Right cardiac atrium (tissue), 5 donors: ENCODE measurements at places on chromosomes 4 and X.

GRCh38 chr4:113433536-113434246 lies 327.8 kb downstream of the CAMK2D start:
- no peak for DNase-seq

GRCh38 chr4:6032249-6033244 lies 14.3 kb upstream of the C4orf50 start:
- no peak for DNase-seq

- no peak for DNase-seq
These were observed 169.9 kb upstream of the NDP start for GRCh38 chrX:44143061-44143602.

- DNase-seq = no peak
These were observed 69.8 kb upstream of the SMARCA5 start for GRCh38 chr4:143443728-143444127.

DNA sequence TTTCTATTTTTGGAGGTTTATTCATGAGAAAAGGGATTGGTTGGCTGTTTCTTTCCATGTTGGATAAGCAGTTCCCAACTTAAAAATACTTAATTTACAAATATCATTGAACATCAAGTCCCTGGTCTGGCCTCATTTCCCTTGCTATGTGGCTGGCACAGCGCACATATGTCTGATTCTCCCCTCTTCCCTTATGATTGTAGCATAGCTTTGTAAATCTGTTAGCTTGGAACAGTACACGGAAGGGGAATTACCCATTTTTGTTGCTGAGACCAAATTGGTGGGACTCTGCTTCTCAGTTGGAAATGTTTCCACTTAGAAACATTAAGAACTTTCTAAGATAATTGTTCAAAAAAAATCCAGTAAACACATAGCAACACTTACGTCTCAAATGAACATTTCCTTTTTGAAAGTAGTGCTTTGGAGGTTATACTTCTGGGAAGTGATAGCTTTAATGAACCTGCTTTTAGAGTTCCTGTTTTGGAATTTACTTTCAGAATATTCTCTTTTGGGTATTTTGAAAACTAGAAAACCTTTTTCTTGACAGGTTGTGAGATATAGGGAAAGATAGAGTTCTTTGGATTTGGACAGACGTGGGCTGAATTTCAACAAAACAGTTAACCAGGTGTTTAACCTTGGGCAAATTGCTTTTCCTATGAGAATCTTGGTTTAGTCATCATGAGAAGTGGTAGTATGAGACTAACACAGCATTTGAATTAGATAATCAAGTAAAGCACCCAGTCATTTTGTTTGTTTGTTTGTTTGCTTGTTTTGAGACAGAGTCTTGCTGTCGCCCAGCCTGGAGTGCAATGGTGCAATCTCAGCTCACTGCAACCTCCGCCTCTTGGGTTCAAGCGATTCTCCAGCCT lies 47.3 kb downstream of the STIM2 start:
- DNase-seq = no peak

GRCh38 chrX:1281521-1281920 lies 12.9 kb downstream of the CSF2RA start:
- no peak for DNase-seq

GRCh38 chrX:307261-308111 lies 11.1 kb downstream of the GTPBP6 start:
- no peak for DNase-seq

DNA sequence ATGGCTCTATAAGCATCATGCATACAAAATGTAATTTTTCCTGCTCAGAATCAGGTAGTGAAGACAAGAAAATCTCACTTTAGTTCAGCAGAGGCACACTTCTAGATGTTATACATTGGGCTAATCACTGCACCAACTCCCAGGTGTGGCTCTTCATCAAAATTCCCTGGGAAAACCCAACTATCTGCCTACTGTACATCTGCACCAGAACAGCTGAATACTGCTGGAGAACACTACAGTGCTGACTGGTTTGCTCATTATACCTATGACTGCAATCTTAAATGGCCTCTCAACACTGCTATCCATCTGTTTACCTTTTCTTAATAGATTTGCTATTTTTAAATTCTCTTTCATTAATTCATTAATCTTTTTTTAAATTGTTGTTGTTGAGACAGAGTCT lies 92.0 kb downstream of the UGT8 start:
- DNase-seq = no peak

- DNase-seq = no peak
These were observed 51.9 kb downstream of the EFHC2 start for GRCh38 chrX:44291468-44292092.

GRCh38 chr4:113383111-113383785 lies 333.8 kb downstream of the ANK2 start:
- DNase-seq = no peak

- DNase-seq = no peak
These were observed 113.0 kb upstream of the PRDX4 start for GRCh38 chrX:23554304-23554703.

DNA sequence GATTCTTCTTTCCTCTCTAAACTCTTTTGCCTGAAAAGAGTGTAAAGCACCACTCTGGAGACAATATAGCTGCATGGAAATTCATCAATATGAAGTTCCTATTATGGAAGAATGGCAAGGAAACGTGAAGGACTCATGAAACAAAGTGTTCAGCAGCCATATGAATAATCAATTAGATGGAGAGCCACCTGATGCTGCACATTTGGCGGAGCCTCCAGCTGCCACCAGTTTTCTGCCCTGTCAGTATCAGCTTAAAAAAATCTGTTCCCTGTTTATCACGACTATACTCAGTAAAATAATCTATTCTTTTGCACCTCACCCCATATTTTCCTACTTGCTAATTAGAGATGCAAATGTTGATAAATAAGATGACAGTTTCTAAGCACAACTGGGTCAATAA lies 276.0 kb downstream of the UNC5C start:
- DNase-seq = no peak

DNA sequence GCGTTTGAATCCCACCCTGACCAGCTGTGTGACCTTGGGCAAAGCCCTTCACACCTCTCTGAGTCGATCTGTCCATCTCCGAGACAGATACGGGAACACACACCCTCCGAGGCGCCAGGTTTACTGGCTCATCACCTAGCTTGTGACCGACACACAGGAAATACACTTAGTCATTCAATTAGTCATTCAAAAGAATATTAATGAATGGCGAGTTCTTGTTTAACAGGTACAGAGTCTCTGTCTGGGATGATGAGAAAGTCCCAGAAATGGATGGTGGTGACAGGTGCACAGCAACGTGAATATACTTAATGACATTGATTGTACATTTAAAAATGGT lies 80.6 kb downstream of the PPP2R2C start:
- DNase-seq = no peak

DNA sequence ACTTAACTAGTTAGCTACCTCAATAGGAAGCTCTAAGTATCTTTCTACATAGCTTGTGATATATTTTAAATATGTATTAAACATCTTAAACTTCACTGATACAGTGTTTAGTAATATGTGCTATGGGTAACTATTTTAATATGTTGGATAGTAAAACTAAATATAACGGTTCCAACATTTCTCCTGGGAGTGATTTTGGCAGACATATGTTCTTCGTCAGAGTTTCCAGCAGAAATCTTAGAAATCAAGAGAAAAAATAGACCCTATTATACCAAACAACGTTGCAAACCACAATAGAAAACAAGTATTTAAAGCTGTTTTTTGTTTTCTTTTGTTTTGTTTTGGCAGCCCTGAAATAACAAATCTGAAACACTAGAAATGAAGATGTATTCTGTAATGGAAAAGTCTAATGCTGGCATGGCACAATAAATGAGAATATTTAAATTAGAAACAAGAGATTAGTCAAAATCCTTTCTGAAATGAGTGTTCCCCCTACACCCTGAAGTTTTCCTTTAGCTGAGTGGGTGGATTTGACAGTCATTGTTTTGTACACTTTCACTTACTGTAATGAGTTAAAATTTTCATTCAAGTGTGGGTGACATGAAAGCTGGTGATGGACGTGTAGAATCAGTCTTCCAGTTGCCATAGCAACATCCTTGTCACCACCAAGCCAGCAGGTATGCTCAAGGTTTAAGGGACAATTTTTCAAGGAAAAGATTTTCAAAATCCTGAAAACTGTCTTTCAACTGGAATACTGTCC lies 233.5 kb downstream of the SCFD2 start:
- no peak for DNase-seq

- DNase-seq = no peak
These were observed 4.0 kb upstream of the CCNG2 start for GRCh38 chr4:77153006-77153405.

DNA sequence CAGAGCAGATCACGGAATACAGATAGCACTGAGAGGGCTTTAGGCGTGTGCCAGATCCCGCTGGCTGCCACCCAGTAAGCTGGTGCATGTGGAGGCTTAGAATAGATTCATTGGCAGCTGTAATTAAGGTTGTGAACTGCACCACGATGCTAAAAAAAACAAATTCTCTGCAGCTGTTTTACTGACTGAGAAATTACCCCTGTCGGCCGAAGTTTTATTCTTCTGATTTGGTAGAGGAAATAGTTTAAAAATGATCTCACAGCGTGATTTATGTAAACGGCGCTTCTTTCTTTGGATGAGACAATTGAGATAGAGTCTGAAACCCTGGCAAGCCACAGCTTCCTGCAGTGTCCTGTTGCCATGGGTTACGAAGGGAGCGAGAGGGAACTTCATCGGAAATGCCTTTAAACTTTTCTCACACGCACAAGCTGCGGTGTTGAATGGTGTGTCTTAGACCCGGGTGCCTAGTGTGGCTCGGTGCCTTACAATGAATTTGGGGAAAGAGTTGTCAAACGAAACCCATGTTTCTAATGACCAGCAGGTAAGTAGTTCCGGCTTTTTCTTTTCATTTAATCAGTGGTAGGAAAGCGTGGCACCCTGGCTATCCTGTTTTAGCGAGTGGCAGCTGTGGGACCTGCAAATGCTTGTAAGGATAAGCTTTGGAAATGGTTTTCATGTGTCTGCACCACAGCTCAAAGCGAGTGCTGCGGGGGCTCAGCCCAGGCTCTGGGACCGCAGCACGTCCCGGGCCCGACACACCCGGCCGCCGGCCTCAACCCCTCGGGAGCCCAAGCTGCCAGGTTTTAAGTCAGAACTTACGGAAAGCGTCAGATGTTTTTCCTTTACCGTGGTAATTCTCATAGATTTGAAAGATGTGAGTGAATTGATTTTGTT lies 71.7 kb upstream of the HGFAC start:
- peak; percentile 83 for DNase-seq

GRCh38 chrX:138877746-138878145 lies 166.2 kb upstream of the FGF13 start:
- DNase-seq = no peak
